Stimulated activated CD8-positive, alpha-beta memory T cell treated with anti-CD3 and anti-CD28 coated beads, Interleukin-7, amount 100 ng/mL, for 1 hour (primary cell): ENCODE measurements at places on chromosomes 5 and 9.

GRCh38 chr5:6859023-6859422 lies 145.8 kb downstream of the TENT4A start:
- DNase-seq: no peak

DNA sequence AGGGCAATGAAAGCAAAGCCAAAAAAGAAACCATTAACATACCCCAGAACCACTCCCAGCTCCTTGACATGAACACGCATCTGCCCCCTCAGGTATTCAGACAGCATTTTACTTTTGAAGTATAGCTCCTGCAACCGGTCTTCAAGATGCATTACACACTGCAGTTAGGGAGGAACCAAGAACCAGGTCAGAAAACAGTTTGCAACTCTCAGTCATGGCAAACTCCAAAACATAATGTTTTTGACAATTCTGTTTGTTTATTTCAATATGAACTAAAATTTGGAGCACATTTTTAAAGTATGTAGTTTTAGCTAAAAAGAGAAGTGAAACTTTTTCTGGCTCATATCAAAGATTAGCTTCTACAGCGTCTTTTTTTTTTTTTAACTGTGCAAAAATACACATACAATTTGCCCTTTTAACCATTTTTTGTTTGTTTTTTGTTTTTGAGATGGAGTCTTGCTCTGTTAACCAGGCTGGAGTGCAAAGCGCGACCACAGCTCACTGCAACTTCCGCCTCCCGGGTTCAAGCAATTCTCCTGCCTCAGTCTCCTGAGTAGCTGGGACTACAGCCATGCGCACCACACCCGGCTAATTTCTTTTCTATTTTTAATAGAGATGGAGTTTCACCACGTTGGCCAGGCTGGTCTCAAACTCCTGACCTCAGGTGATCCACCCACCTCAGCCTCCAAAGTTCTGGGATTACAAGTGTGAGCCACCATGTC lies 12.2 kb upstream of the RAPGEF6 start:
- no peak for DNase-seq

- no peak for DNase-seq
Measured at GRCh38 chr9:90813046-90813445, 11.4 kb downstream of the SYK start.

DNA sequence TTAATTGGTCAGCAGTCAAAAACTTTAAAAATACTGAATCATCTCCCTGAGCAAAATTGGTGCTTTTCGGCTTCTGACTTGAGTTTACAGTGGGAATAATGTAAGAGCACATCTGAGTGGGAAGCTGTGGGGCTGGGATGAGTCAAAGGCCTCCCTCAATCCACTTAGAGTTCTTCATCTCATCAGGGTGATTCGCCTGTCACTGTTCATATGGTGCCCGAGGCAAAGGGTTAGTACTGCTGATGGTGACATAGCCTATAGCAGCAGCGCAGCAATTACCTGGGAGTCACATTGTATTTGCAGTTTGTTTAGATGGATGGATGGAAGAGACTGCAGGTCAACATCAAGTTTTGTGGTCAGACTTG lies 113.8 kb upstream of the ZNF608 start:
- DNase-seq: no peak

DNA sequence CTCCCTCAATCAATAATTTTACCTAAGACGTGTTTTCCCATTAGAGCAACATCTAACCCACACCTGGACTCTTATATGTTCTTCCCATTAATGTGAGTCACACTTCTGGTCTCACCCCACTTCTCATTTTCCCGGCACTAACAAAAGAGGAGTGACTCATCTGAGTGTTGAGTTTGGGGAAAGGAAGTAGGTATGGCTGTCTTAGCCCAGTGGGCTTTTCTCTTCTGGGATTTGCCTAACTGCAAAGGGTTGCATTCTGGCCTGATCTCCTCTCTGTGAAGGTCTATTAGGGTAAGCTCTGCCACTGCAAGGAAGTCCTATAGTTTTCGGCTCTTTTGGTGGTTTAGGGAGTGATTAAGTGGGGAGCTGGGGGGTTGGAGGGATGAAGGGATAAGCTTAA lies 195.6 kb downstream of the KIAA0825 start:
- no peak for DNase-seq

DNA sequence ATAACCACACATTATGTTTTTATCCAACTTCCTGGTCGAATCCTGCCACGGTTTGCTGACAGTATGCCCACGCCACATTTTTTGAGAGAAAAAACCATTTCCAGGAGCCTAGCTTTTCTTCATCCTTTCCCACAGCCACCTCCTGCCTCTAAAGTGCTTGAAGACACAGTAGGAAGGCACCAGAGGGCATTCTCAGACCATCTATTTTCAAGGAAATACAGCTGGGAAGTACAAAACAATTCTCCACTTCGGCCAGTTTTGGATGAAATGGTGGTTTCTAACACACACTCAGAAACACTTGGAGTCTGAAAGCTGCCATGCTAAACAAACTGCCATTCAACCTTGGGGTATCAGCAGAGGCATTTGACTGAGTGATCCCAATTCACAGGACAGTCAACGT lies 86.3 kb upstream of the RPS23 start:
- no peak for DNase-seq

- DNase-seq: no peak
Measured at GRCh38 chr9:112870556-112870955, 20.1 kb downstream of the SLC46A2 start.

GRCh38 chr9:121763561-121764370 lies 112.3 kb downstream of the DAB2IP start:
- no peak for DNase-seq

DNA sequence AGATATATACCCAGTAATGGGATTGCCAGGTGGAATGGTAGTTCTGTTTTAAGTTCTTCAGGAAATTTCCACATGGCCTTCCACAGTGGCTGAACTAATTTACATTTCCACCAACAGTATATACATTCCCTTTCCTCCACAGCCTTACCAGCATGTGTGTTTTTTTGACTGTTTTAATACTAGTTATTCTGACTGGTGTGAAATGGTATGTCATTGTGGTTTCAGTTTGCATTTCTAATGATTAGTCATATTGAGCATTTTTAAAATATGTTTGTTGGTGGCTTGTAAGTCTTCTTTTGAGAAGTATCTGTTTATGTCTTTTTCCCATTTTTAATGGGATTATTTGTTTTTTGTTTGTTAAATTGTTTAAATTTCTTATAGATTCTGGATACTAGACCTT lies 208.9 kb downstream of the CFAP90 start:
- no peak for DNase-seq
